ENCODE measurements at places on chromosomes 1 and 21. TPM values are rescaled to one million over a fixed set of nuclear protein-coding genes. Genes with fewer than 3 reads are reported as not detected.

- DNase-seq = peak; percentile 70
Measured at GRCh38 chr1:10045480-10046355, 13.0 kb downstream of the UBE4B start.

Gene RXFP4
- total RNA-seq = not detected

- DNase-seq = no peak
Measured at GRCh38 chr1:18511874-18512150, 31.1 kb downstream of the KLHDC7A start.

DNA sequence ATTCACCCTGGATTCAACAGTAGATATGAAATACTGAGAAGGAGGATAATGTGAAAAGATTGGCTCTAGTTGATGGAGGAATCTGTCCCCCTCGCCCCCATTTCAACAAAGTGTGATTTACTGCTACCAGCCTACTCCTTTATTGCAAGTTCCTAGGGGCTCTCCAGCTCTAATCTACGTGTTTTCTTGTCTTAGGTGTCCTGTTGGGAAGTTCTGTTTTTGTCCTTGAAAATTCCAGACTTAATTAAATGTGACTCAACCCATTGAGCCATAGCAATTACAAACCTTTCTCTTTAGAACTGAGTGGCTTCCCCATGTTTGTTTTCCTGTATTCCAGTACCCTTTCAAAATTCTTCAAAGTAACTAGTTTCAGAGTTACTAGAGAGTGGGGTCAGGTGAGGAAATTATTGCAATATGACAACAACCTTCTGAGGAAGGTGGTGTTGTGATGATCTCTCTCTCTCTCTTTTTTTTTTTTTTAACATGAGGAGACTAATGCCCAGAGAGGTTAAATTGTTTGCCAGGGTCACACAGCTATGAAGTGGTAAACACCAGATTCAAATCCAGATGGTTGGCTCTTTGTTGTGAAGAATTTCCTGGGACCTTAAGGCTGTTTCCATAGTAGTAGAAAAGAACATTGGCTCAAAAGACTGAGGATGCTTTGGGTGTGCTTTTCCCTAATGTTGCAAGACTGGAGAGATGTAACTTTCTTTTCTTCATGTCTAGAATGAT is 3.5 kb downstream of the RGL1 start:
- no peak for DNase-seq

GRCh38 chr21:26965040-26965906 is 1.6 kb downstream of the ADAMTS5 start:
- DNase-seq = no peak

GRCh38 chr1:95742591-95743089 is 508.6 kb downstream of the RWDD3 start:
- DNase-seq = no peak

DNA sequence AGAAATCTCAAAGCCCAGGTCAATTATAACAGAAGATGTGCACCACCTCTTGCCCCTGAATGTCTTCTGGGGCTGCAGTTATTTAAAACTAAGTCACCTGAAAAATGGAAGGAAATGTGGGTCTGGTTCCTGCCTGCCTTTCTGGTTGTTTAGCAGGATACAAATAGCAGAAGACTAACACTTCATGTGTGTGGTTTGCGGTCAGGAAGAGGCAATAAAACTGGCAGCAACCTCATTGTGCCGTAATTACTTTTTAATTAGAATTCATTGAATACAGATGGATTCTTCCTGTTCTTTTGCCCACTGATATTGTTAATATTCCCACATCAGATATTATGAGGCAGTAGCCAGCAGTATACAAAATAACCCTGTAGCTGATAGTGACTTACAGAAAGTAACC is 345.7 kb downstream of the ZNF326 start:
- DNase-seq = no peak

Gene SPAG17
- total RNA-seq = not detected

DNA sequence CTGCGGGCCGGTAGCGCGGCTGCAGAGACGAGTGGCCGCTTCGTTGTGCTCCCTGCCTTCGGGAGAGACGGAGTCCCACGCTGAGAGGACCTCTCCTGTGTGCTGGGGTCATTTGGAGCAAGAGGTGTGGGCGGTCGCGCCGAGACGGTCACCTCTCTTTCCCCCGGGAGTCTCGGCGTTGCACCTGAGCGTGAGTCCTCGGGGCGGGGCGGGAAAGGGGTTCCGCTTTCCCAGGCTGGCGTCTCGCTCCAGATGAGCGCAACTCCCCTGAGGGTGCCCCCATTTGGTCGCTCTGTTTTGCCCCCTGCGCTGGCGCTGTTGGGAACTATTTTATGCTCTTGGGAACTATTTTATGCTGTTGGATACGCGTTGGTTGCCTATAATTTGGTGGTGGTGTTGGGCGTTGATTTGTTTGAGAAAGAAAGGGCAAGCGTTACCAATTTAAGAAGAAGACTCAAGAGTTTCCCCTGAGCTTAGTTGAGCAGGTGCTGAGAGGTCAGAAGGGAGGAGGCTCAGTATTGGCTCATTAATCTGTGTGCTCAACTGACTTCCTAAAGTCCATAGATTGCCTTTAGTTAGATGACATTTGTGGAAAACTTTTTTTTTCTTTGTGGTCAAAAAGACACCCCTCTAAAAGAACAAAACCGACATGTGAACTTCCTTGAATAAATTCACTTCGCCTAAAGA is 683 bp downstream of the LRRC8B start:
- peak; percentile 3 for DNase-seq

DNA sequence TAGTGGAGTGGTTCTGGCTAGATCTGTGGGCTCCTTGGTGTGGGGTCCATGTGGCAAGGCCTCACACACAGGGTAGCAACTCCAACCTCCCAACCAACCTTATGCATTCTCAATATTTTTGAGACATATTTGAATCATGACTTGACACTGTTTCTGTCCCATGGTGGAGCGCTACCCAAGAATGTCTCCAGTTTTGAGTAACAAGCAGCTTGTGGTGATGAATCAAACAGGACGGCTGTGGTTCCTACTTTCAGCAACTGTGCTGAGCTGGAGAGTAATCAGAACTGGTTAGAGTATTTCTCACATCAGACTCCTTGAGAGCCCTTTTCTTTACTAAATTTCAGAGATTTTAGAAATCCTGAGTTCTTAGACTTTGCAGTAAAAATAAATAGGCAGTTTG is 3.1 kb downstream of the LCE3D start:
- peak; percentile 0 for DNase-seq

GRCh38 chr1:52057876-52058415 is 1.9 kb downstream of the BTF3L4 start:
- no peak for DNase-seq

All from SK-MEL-5 (cell line).